ENCODE measurements at places on chromosomes 2 and 18.
A peak's percentile ranks its signal among the peaks of the same experiment; 100 is the strongest.

DNA sequence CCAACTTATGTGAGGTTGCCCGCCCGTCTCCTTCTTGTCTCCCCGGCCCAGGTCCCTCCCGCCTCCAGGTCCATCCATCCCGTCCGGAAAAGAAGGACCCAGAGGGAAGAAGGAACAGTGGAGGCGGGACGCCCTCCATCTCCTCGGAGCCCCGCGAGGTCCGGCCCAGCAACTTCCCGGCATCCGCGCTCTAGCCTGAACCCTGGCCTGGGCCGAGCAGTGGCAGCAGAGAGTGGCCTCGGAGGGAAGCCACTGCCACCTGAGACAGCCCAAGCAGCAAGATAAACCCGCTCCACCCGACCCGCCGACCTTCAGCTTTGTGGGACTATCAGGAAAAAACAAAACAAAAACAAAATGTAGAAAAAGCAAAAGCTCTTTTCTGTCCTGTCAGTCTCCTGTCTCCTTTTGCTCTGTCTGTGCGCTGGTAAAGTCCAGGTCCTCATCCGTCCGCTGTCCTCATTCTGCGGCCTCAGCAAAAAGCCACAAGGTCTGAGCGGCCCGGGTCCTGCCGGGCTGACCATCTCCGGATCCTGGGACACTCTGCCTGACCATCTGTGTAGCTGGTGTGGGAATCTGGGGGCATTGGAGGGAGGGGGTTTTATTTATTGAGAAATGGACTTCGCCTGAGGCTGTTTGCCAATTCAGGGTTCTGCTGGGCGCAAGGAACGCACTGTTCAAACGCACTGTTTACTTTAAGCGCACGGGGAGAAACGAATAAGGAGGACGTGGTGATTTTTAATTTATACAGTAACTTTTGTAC lies 3.1 kb downstream of the DLX1 start:
- no peak for DNase-seq

DNA sequence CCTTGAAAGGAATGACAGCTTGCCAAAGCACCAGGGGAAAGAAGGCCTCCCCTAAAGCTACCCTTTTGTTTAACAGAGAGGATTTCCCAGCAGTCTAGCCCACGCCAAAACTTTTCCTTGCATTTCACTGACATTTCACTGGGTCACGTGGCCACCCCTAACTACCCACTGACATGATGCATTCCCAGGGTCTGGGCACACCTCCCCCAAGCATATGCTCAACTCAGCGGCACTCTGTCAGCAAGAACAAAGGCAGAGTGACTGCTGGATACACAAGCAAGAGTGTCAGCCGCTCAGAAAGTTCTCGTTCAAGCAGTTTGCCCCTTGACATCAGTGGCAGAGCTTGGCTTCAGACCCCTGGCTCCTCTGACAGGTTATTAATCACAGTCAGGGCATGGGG lies 34.2 kb upstream of the MARCO start:
- no peak for DNase-seq

- DNase-seq: no peak
Measured at GRCh38 chr18:21759836-21760235, 19.2 kb downstream of the MIB1 start.

DNA sequence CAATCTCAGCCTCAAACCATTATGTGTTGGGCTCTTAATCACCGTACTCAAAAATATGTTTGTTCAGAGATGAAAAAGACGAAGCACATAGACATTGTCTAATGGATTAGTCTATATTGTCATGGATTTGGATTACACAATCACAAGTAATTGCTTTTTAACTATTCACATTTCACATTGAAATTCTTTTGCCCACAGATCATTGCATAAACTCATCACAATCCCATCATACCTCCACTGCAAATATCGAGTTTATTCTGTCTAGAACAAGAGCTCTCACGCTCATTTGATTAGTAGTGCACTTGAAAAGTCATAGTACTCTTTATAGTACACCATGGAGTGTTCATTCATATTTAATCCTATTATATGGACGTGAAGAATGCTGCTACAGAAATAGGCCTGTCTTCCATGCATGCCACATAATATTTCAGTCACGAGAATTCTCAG lies 97.9 kb upstream of the SOX11 start:
- DNase-seq: no peak

- no peak for DNase-seq
Measured at GRCh38 chr2:220887876-220888275, 684.2 kb downstream of the EPHA4 start.

DNA sequence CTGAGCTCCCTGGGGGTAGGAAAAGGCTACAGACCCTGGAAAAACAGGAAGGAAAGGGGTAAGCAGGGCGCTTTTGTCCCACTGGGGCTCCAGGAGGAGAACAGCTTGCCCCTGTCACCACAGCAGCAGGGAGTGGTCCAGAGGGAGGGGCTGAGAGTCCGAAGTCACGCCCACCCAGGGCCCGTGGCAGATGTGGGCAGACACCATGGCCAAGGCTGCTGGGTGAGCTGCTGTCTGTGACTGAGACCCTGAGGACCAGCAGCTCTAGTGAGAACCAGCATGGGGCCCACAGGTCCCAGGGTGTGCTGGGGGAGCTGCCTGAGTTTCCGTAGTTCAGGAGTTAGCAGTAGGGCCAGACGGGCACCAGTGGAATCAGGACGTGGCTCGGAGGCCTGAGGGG lies 162.0 kb downstream of the SPP2 start:
- no peak for DNase-seq

GRCh38 chr2:231960810-231961348 lies 634 bp upstream of the DIS3L2 start:
- no peak for DNase-seq

DNA sequence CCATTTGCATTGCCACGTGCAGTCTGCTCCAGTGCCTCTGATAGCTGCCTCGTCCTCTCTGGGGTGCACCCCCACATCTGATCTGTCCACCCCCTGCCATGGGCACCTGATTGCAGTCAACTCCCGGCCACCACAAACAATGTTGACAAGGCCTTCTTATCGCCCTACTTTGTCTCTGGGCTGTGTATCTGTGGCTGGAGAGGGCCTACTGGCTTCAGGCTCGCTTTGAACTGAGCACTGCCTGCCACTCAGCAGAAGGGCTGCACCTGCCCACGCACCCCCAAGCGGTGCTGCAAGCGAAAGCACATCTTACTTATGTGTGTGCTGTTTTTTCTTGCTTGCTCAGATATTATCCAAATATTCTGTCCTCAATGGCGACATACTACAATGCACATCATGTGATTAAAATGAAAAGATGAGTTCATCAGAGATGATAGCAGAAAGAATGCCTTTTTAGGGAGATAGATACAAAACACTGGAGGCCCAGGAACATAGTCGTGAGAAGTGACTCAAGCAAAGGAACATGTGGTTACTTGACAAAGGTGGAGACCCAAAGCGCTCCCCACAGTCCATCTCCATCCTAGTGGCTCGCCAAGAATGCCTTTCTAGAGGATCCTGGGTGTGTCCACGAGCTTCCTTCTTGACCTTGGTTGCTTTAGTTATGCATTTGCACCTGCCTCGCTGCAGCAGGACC lies 28.8 kb downstream of the FBLN7 start:
- DNase-seq: no peak

DNA sequence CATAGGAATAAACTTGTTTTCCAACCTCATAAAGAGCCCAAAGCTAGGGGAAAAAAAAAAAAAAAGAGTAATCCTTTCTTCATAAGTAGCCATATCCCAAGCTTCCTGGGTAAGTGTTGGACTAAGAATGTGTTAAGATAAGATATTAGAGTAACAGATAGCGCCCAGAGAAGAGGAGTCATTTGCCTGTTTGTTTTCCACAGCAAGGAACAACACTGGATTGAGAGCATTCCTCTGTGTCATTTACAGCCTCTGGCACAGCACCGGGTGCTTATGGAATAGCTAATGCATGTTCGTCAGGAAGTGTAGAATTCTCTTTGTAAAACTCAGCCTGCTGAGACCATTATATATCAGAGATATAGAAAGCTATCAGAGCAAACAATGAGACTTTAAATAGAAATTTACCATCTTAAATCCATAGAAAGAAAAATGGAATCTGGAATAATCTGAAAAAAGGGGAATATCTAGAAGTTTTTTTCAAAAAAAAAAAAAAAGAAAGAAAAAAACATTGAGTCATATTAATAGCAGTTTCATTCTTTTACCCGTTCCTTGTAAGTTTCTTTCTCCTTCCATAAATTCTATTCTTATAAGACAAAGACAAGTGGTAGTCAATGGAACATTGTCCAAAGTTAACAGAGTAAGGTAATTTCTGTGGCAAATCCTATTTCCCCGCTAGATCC lies 37.6 kb downstream of the LRP2 start:
- no peak for DNase-seq

DNA sequence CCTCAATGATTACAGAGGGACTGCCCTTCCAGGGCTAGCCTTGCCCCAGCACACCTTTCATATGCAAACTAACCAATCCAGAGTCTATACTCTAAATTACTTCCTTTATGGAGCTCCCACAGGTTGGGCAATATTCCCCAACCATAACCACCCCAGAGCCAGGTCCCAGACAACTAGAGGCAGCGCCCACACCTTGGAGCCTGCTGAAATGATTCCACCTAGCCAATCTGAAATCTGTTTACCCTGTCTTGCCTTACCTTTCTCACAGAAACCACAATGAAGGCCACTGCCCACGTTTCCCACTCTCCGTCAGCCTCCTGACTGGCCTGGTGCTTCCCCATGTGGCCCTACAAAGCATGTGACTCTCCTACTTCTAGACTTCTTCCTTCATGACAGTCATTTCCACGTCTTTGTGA lies 62.0 kb downstream of the REEP1 start:
- DNase-seq: no peak

DNA sequence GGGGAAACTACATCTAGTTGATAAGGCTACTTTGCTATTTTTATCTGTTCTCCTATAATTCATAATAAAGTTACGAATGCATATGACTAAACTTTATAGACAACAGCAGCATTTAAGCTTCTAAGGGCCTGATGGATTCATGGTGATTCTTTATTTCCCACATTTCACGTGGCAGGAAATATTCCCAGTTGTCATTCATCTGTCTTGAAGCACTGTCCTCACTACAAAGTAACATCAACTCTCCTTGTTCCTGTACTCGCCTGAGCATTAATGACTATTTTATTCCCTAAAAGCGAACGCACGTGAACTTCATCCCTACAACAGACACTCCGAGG lies 2.6 kb downstream of the SATB2 start:
- DNase-seq: no peak

- DNase-seq: peak; percentile 6
Measured at GRCh38 chr18:7830468-7830867, 263.4 kb downstream of the PTPRM start.

GRCh38 chr18:62658028-62658427 lies 57.3 kb upstream of the PHLPP1 start:
- DNase-seq: no peak

- no peak for DNase-seq
Measured at GRCh38 chr2:231250698-231251097, 52.3 kb downstream of the ARMC9 start.

DNA sequence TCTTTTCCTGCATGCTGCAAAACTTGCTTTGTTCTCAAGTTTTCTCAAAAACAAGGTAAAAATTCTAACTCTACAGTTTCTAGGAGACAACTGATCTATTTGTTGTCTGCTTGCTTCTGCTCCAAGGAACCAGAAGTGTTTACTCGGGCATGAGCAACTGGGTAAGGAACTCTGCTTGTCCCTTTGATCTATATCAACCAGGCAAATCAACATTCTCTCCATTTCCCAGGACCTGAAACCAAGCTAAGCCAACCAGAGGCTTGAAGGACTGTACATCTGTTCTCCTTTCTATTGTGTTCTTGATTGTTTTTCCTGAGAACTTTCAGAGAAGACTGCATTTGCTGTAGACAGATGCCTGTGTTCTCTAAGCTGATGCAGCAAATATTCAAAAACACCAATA lies 335.0 kb upstream of the KCNH7 start:
- DNase-seq: no peak

- no peak for DNase-seq
Measured at GRCh38 chr2:176493226-176493825, 224.1 kb downstream of the MTX2 start.

DNA sequence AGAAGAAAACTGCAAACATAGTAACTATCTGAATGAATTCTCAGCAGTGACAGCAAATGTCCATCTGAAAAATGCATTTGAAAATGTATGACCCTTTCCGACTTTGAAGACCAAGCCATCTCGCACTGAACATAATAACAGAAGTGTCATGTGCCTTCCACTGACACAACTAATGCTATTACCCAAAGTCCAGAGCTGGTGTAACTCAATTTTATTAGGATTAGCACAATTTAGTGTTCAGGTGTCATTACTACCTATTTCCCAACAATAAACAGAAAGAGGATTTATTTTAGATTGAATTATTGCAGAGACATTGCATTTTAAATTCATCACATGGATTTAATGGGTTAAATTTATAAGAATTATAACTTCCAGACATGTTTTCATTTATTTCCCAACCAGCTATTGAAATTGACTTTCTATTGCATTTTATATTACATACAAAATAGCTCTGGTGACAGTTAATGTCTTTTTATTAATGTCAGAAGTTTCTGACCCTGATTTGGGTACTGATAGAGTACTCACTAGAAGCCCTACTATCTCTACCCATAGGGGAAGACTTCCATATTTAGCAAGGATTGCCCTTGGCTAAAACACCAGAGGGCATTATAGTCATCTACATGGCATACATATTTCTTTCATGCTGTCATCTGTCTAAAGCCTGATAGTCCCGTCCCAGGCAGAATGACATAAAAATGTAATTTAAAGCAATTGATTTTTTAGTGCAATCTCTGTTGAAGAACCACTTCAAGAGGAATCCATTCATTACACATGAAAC lies 7.0 kb upstream of the STK39 start:
- DNase-seq: no peak

GRCh38 chr2:118031566-118031965 lies 17.7 kb upstream of the CCDC93 start:
- DNase-seq: no peak

DNA sequence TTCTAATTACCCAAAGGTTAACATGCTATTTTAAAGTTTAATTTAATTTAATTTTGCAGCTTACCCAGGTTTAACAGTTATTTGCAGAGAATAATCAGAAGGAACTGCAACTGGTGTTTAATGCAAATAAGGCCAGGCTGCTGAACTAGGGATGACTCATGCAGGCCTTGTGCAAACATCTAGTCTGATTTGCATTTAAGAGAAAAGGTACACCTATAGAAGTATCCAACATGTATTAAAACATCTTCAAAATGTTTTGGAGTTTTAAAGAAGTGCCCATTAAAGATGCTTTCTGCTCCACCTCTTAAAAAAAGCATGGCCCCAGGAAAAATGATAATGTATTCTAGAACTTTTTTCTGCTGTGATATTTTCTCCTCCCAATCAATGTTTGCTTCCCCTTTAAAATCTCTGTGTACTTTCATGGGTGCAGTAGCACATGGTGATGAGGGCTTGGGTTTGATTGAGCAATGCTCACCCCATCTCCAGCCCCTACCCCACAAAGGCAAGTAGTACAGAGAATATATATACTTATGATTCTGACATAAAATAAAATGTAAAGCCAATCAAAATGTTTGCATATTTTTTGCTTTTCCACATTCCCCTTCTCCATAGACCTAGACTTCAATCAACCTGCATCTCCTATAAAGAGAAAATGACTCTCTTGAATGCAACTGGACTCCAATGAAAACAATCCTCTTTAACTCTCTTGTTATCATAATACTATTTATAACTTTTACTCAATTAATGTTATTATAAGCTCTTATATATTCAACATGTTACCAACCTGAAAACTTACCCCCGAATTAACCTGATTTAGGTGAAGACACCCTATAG lies 54.1 kb downstream of the ATP8B1 start:
- DNase-seq: peak; percentile 58

GRCh38 chr2:223036790-223037444 lies 15.1 kb upstream of the KCNE4 start:
- no peak for DNase-seq

GRCh38 chr18:26864658-26865057 lies 849 bp downstream of the AQP4 start:
- DNase-seq: no peak

- no peak for DNase-seq
Measured at GRCh38 chr2:31674446-31674845, 93.7 kb upstream of the SRD5A2 start.
